ENCODE measurements at places on chromosomes 13 and 19. TPM values are rescaled to one million over a fixed set of nuclear protein-coding genes. Genes with fewer than 3 reads are reported as not detected.

The ZNF540 gene
- 0.51 TPM for total RNA-seq

- peak; percentile 58 for DNase-seq
Measured at GRCh38 chr13:51636349-51636890, 52.2 kb downstream of the WDFY2 start.

DNA sequence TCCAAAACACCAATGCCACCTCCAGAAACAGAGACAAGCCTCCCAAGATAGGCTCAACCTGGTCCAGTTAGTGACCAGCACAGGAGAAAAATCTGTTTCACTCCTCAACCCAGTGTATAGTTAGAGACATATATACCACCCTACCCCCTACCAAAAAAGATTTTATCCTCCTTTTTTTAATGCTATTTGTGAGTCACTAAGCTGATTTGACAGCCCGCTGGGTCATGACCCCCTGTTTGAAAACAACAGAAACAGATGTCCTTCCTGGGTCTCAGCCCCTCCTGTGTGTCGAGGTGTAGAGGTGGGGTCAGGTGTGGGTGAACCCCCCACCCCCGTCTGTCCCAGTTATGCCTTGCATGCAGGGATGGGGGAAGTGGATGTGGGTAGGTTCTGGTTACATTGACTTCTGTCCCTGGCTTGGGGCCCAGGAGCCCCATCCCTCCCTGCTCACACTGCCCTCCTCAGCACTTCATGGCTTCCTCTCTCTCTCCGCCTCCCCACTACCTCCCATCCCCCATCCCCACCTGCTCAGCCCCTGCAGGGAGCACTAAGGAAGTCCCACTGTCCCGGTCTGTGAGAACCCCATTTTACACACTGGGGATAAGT lies 14.0 kb upstream of the TOMM40 start:
- no peak for DNase-seq

DNA sequence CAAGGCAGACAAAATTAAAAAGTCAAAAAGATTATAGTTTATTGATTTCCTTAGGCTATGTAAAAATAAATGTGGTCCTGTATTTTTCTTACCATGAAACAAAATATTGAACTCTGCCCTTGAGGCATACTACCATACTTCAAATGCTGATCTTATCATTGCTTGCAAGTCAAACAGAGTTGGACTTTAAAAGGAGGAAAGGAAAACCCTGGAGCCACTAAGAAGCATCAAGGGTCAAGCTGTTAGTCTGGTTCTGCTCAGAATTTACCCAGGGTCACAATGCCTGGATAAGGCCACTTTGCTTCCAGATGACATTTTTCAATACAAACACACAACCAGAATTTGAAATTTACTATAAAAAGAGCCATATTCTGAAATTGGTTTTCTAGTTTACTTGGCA lies 2.2 kb upstream of the FREM2 start:
- no peak for DNase-seq

The KLK7 gene
- not detected for total RNA-seq

GRCh38 chr13:41416276-41416675 lies 41.1 kb upstream of the RGCC start:
- no peak for DNase-seq
